T follicular helper cell (primary cell): ENCODE measurements at places on chromosomes 4 and X.

DNA sequence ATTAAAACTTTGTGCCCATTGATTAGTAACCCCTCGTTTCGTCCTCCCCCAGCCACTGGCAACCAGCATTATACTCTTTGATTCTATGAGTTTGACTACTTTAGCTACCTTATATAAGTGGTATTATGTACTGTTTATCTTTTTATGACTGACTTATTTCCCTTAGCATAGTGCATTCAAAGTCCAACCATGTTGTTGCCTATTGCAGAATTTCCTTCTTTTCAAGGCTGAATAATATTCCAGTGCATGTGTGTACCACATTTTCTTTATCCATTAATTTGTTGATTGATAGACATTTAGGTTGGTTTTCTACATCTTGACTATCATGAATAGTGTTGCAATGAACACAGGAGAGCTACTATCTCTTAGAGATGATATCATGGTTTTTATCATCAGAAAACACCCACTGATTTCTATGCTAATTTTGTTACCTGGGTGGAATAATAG, 3.2 kb downstream of the ALB start:
- no peak for DNase-seq

DNA sequence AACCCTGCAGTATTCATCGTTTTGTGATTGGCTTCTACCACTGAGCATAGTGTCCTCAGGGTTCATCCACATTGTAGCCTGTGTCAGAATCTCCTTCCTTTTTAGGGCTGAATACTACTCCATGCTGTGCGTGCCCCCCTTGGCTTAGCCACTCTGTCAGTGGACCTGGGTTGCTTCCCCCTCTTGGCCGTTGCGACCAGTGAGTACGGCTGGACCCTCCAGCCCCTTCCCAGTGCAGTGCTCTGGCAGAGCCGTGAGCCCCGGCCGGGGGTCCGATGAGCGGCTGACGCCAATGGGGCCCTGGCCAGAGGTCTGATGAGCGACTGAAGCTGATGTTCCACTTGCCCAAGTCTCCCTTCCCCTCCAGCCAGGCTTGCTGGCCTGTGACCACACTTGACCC, 6.9 kb downstream of the BLOC1S4 start:
- no peak for DNase-seq

GRCh38 chr4:61571761-61572559, 371.8 kb downstream of the ADGRL3 start:
- no peak for DNase-seq

DNA sequence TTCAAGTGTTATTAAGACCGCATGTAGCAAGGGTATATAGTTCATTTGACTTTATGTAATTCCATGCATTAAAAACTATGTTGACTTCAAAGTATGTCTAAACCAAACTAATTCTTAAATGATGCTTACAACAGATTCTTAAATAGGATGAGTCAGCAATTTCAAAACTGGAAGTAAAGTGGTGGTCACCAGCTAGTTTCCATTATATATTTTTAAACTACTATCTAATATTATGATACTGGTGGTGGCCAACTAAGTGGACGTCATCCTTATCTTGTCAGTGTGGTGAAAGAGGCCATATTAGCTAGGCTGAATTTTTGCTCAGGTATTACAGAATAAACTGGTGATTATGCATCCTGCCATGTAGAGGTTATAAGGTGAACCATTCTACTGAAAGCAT, 1.2 kb downstream of the IL15 start:
- no peak for DNase-seq

- no peak for DNase-seq
Measured at GRCh38 chr4:54330896-54331295, 101.8 kb downstream of the PDGFRA start.
